ENCODE measurements at places on chromosomes 3 and 15. TPM values are rescaled to one million over a fixed set of nuclear protein-coding genes. Genes with fewer than 3 reads are reported as not detected.

ZMYND10 gene
- 0.32 TPM for total RNA-seq

GRCh38 chr3:151371526-151371925 is 13.0 kb downstream of the P2RY12 start:
- DNase-seq, result no peak

GABRA5 gene
- not detected for total RNA-seq

DNA sequence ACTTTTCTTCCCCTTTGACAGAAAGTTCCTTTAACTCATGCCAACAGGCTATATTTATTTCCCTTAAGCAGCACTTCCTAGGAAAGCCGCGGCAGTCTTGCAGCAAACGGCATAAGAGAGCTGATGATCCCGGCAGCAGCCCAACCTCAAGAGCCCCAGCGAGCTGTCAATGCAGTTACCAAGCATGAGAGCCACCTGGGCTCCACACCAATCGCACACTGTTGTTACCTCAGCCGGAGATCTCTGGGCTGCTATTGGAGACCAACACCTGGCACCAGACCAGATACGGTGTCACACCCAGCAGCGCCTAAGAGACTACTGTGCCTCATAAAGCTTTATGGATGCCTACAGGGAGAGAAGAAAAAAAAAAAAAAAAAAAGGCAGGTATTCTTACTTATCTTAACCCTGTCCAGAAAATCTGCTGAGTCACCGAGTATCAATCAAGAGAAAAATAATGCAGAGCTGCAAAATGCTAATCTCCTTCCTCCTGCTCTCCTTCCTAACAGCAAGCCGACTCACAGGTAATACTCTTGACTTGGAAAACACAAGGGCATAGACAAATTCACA is 11.7 kb downstream of the ABCC5 start:
- peak; percentile 25 for DNase-seq

FOXB1 gene
- total RNA-seq, result not detected

HCLS1 gene
- 61.5 TPM for total RNA-seq

DLL4 gene
- 27.6 TPM for total RNA-seq

DNA sequence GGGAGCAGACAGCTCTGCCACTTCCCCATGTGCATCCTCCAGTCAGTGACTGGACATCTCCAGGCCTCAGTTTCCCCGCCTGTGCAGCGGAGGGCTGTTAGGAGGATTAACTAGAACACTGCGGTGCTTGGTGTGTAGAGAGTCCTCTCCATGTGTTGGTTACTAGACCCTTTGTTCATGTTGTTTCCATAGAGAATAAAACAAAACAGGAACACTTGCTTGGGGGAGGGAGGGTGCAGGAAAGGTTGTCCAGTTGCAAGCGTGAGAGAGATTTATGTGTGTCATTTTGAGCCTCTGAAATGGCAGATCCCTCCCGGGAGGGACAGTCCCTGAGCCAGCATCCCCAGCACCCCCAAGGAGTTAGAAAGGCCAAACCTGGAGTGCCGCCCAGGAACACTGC is 184.0 kb upstream of the LYSMD4 start:
- no peak for DNase-seq

STRA6 gene
- not detected for total RNA-seq

GRCh38 chr3:32421991-32422859 is 30.6 kb downstream of the CMTM7 start:
- DNase-seq, result peak; percentile 70

THSD4 gene
- 2.7 TPM for total RNA-seq

- DNase-seq, result no peak
These were observed 122.6 kb upstream of the MEF2A start for GRCh38 chr15:99443056-99443756.

ANKRD34C gene
- total RNA-seq, result not detected

- DNase-seq, result no peak
These were observed 2.9 kb upstream of the PSMA4 start for GRCh38 chr15:78537266-78537905.

GRCh38 chr3:99845999-99846398 is 28.3 kb downstream of the CMSS1 start:
- DNase-seq, result no peak

DNA sequence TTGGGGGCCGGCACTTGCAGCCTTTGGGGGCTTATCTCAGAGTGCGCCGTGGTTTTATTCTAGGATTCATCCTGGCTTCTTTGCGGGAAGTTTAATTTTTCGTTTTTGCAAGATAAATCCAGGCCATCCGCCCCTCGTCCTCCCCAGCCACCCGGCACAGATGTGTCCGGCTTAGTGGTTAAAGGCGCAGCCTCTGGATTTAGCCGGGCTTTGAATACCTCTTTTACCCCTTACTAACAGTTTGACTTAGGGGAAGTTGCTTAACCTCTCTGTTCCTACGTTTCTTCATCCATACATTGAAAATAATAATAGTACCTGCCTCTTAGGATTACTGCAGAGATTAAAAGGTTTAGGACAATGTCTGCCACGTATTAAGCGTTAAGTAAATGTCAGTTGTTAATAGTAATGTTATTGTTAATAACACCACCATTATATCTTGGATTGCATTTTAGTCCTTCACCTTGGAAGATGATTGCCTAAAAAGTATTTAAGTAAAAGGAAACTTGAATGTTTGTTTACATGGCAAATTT is 714 bp downstream of the ECT2 start:
- DNase-seq, result no peak

GRCh38 chr3:134064081-134064480 is 34.4 kb upstream of the SLCO2A1 start:
- DNase-seq, result no peak

DNA sequence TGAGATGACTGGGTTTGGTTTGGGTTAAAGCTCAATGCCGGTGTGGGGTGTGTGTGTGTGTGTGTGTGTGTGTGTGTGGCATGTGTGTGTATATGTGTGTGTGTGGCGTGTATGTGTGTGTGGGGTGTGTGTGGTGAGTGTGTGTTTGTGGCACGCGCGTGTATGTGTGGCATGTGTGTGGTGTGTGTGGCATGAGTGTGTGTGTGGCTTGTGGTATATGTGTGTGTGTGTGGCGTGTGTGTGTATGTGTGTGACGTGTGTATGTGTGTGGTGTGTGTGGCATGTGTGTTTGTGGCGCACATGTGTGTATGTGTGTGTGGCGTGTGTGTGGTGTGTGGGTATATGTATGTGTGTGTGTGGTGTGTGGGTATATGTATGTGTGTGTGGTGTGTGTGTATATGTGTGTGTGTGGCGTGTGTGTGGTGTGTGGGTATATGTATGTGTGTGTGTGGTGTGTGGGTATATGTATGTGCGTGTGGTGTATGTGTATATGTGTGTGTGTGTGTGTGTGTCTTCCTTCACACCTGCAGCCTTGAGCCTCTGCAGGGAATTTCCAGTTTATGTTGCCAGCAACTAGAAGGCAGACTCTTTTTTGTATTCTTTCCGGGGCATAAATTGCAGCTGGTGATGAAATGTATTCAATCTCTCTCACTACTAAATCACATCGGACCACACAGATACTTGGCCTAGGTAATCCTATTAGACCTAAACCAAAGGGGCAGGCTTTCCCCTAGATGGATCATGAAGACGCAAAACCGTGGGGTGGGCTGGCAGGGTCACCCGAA is 34.8 kb downstream of the CHRD start:
- no peak for DNase-seq

Data from omental fat pad (tissue), 4 donors.